T-helper 9 cell (primary cell): ENCODE measurements at places on chromosomes 1 and 21.

- no peak for DNase-seq
Observed at GRCh38 chr1:64790832-64791487, 46.1 kb downstream of the RAVER2 start.

DNA sequence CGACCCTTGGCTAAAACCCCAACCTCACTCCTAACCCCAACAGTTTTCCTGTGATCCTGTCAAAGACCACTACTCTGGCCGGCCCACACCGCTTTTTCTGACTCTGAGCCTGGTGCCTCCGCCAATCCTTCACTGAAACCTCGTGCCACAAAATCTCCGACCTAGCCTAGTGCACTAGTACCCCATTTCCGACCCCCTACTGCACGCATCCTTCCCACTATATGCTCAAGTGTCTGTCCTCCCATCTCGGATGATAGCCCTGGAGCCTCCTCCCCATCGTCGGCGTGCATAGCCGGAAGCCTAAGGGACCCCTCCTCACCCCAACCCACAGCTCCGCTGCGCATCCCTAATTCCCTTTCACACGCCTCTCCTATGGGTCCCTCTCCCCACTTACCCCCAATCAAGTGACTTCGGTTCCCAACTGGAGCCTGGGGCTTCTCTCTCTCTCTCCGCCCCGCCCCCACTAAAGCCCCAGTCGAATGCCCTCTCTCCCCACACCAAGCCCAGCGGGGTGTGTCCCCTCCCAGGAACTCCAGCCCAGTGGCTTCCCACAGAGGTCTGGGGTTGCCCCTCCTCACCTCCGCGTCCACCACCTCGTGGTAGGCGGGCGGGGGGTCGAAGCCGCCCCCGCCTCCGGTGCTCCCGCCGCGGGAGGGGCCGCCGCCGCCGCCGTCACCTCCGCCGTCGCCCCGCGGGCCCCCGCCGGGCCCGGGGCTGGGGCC is 791 bp downstream of the USP24 start:
- peak; percentile 23 for DNase-seq

DNA sequence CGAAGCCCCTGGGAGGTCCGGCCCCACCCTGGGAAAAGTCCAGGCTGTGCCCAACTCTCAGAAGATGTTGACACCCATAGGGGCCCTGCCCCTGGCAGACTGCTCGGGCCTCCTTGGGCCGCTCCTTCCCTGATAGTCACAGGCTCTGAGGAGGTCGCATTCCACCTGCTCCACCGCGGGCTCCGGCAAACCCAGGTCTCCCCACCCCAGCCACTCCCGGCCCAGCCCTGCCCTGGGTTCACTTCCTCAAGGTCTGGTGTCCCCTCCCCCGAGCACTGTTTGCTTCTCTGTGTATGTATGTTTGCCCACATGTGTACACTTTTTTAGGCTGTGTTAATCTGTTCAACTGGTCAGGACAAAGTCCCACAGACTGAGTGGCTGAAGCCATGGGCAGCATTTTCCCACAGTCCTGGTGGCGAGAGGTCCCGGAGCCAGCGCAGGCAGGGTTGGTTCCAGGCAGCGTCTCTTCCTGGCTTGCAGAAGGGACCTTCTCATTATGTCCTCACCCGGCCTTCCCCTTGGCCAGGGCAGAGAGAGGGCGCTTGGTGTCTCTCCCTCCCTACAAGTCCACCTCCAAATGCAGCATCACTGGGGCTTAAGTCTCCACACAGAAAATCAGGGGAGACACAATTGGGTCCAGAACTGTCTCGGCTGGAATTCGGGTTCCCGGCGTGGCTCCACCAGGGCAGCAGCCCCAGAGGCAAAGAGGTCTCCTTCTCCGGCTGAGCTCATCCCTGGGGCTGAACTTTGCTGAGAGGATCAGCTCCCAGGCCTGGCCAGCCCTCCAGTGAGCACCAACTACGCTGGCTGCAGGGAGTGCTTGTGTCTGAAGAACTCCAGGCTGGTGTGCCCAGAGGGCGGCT is 10.5 kb upstream of the PRXL2B start:
- no peak for DNase-seq

DNA sequence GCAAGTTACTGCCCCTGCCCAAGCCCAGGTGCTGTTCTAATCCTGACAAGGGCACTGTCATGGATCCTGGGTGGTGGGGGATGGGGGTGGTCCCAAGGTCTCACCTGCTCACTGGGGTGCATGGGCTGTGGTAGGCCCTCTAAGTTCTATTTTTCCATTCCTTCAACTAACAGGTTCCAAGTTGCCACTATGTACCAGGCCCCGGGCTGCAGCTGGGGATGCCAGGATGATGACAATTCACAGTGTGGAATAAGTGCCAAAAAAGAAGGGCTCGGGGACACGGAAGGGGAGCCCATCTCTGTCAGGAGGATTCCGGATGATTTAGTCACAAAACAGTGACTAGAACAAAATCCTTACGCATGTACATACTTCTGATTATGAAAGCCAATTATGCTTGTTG is 76.0 kb downstream of the STUM start:
- DNase-seq: no peak
